ENCODE measurements at places on chromosomes 1 and 21. TPM values are rescaled to one million over a fixed set of nuclear protein-coding genes. Genes with fewer than 3 reads are reported as not detected.

KCNAB2 gene
- 8.6 TPM for polyA plus RNA-seq

KRTAP7-1 gene
- not detected for polyA plus RNA-seq

UBQLN4 gene
- polyA plus RNA-seq, result 15.0 TPM

CFAP57 gene
- polyA plus RNA-seq, result 1.3 TPM

DAB1 gene
- polyA plus RNA-seq, result 0.97 TPM

Data from adrenal gland (tissue), 19 donors.